ENCODE measurements at places on chromosomes 13 and 19.

DNA sequence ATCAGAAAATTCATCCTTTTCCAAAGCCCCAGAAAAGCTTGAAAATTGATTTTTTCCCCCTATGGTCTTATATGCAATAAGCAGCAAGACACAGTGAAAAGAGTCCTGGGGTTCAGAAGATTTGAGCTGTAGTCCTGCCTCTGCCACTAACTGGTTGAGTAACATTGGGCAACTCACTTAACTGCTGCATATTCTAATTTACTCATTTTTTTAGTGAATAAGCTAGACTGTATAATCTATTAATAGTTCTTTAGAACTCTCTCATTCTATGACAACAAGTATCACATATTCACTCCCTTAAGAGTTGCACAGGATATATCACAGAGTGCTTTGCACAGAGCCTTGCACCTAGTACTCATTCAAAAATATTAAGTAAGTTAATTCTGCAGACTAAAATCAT, 110.8 kb downstream of the STOML3 start:
- no peak for DNase-seq

GRCh38 chr13:29310806-29311205, 284.7 kb downstream of the SLC7A1 start:
- DNase-seq, result no peak

GRCh38 chr19:14166999-14167575, 30.7 kb upstream of the ASF1B start:
- DNase-seq, result no peak

GRCh38 chr19:51422053-51422448, 4.6 kb upstream of the SIGLEC10 start:
- DNase-seq, result peak; percentile 82

- peak; percentile 59 for DNase-seq
These were observed 1.2 kb downstream of the DAZAP1 start for GRCh38 chr19:1408300-1409203.

DNA sequence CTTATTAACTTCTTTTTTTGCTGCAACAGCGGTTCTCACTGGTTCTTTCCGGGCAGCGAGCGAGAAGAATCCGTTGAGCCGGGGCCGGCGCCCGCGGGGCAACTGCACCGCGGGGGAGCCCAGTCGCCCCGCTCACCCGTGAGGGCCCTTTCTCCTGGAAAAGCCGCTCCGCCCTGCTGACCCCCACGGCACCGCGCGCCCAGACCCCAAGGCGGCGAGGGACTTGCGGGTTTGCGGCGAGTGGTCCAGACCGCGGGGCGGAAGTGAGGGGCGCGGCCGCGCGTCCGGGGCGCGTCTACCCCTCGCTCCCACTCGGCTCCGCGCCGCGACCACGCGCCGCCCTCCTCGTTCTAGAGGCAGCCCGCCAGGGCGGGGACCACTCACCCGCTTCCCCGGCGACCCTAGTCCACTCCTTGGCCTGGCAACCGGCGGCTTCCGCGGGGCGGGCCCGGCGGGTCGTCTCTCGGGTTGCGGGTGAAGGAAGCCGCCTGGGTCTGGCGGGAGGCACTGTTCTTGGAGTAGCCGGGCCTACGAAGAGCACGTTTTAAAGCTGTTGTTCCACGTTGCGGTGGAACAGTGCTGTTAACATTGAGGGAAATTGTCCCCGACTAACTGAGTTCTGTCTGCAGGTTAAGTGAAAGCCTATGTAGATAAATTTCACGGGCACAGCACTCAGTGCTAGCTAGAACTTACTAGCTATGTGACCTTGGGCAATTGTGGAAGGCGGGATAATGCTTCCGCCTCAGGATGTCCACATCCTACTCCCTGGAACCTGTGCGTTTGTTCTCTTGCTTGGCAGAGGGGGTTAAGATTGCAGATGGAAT, at the start of gene NEK3:
NEK3 (minus strand) TSS at position 439 of the 824 bp plus-strand sequence. CDS start 3,406 bp downstream, outside the sequence.
- DNase-seq, result peak; percentile 75

- no peak for DNase-seq
These were observed 71.3 kb downstream of the LHFPL6 start for GRCh38 chr13:39531646-39532045.

DNA sequence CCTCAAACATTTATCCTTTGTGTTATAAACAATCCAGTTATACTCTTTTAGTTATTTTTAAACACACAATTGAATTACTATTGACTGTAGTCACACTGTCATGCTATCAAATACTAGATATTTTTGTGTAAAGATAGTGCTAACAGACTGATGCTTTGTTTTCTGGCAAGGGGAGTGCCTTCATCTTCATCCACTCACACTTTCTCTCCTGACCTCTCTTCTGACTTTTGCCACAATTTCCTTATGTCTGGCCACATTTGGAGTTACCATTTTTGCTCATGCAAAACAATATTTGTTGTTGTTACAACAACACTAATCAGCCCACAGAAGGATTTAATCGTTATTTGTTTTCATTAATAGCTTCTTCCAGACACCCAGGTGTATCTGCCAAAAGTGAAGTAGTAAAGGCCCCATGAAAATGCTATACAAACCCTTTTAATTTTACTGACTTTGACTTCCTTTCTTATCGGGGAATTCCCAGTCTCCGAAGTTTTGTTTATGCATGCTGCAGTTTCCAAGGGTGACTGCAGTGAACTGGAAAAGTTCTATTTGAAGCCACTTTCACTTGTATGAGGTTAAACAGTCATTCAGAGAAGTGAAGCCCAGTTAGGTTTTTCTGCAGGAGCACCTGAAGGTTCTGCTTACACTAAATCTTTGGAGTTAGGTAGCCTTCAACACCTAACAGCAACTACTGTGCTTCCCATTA, 66.1 kb upstream of the FRY start:
- no peak for DNase-seq

GRCh38 chr13:59111751-59112171, 1052.0 kb downstream of the DIAPH3 start:
- no peak for DNase-seq

GRCh38 chr19:13098277-13099072, 4.2 kb downstream of the LYL1 start:
- DNase-seq, result no peak

- DNase-seq, result no peak
These were observed 7.5 kb upstream of the GJA3 start for GRCh38 chr13:20168396-20168795.

DNA sequence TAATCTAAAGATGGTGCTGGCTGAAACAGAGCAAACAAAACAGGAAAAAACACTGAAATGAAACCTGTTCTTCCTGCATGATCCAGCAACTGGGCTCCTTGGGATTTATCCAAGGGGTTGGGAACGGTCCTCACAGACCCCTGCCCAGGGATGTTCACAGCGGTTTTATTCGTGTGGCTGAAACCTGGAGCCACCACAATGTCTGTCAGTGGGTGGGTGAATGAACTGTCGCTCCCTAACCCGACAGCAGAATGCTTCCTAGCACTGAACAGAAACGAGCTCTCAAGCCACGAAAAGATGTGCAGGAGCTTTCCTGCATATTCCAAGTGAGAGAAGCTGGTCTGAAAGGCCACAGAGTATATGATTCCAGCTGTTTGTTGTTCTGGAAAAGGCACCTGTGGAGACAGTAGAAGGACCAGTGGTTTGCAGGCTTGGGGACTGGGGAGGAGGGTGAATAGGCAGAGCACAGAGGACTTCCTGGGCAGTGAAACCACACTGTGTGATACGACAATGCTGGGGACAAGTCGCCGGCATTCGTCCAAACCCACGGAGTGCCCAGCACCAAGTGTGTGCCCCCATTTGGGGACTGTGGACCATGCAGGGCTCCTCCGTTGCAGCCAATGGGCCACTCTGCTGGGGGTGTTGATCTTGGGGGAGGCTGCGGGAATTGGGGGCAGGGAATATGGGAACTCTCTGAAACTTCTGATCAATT, 73.9 kb downstream of the TEX29 start:
- no peak for DNase-seq

GRCh38 chr19:38690832-38691231, 43.4 kb downstream of the ACTN4 start:
- DNase-seq, result no peak

Data from left ventricle myocardium inferior (tissue), 1 donor.